ENCODE measurements at places on chromosomes 6 and 20. TPM values are rescaled to one million over a fixed set of nuclear protein-coding genes. Genes with fewer than 3 reads are reported as not detected.

DNA sequence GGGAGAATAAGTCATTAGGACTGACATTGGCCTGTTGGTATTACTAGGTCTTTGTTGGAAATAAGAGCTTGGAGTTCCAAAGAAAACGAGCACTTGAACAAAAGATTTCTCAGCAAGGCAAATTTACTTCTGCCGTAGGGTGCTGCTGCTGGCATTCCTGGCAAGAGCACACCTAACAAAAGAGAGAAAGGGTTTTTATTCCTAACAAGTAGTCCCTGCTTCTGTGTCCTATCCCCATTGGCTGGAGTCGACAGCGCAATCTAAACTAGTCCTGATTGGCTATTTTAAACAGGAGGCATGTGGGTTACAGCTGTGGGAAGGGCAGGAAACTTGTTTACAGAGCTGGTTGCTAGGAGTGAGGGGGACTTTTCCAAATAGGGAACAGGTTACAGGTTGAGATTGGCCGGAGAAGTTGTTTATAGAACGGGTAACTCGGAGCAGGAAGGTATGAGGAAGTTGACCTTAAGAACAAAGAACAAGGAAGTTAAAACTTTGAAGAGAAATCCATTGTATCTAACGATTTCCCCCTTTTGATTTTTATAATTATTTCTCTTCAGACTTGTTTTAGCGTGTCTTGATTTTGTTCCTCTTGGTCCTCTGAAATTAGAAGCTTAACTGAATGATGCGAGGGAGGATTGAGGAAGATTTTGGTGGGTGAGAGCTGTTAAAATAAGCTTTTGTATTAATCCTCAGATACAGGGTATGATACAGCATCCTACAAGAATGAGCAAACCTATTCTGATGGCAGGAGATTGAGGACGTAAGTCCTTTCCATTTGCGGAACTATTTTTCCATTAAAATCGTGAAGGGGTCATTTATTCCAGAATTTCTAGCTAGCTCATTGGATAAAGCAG, 3.4 kb upstream of the ZNFX1 start:
- H3K4me1 ChIP-seq = peaks cover 10% of the 10 kb centered on the region
- peak overlapping the region; percentile 97 for H3K4me3 ChIP-seq
- DNase-seq = no peak
- peaks cover 76% of the 10 kb centered on the region for H3K36me3 ChIP-seq
- peak overlapping the region; percentile 39 for H3K27ac ChIP-seq

- H3K4me3 ChIP-seq = no peak overlapping the region
- no peaks in the 10 kb centered on the region for H3K36me3 ChIP-seq
- H3K4me1 ChIP-seq = no peaks in the 10 kb centered on the region
- H3K27me3 ChIP-seq = no peaks in the 10 kb centered on the region
- DNase-seq = no peak
These were observed 15.8 kb upstream of the MAP7 start for GRCh38 chr6:136566007-136566487.

- DNase-seq = peak; percentile 47
- H3K4me3 ChIP-seq = no peak overlapping the region
- H3K27ac ChIP-seq = no peak overlapping the region
- no peaks in the 10 kb centered on the region for H3K36me3 ChIP-seq
These were observed 563.1 kb downstream of the TFAP2A start for GRCh38 chr6:9851541-9852380.

DNA sequence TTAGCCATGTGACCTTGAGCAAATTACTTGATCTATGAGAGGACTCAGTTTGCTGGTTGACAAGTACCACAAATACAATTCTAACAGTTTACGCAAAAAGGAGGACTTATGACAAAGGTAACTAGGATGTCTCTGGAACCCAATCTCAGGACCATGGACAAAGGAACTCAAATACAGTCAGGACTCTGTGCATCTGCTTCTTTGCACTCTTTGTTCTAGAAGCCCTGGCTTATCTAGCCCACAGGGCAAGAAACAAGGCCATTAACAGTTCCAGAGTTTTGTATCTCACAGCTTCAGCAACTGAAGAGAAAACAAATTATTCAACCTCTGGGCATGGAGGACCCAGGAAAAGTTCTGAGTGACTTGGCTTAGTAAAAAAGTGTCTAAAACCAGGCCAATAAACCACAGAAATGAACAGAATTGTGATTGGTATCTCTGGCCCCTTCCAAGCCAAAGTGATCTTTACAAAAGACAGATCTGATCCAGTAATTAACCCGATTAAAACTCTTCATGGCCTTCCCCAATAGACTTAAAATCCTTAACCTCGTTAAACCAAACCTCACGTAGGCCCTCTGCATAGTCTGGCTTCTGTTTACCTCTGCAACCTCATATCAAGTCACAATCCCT, 5.9 kb downstream of the WASF1 start:
- H3K27me3 ChIP-seq = no peaks in the 10 kb centered on the region
- no peak for DNase-seq
- H3K27ac ChIP-seq = no peak overlapping the region
- H3K4me1 ChIP-seq = peaks cover 2% of the 10 kb centered on the region

GRCh38 chr6:5096482-5096881, 11.3 kb downstream of the PPP1R3G start:
- DNase-seq = no peak
- H3K4me3 ChIP-seq = no peak overlapping the region
- no peaks in the 10 kb centered on the region for H3K4me1 ChIP-seq
- no peaks in the 10 kb centered on the region for H3K27me3 ChIP-seq
- H3K27ac ChIP-seq = no peak overlapping the region

DNA sequence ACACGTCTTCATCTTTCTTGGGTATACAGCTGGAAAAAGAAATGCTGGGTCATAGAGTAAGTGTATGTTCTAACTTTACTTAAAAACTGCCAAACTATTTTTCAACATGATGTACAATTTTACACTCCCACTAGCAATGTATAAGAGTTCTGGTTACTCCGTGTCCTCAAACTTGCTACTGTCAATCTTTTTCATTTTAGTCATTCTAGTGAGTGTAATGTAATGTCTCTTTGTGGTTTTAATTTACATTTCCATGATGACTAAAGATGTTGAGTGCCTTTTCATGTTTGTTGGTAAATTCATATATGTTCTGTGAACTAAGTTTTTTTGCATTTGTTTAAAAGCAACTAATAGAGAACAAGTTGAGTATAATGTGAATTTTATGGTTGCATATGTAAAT, 43.9 kb downstream of the ATG5 start:
- DNase-seq = no peak
- H3K27ac ChIP-seq = no peak overlapping the region
- H3K4me1 ChIP-seq = no peaks in the 10 kb centered on the region
- H3K27me3 ChIP-seq = no peaks in the 10 kb centered on the region
- no peaks in the 10 kb centered on the region for H3K36me3 ChIP-seq

The SEMG1 gene
- total RNA-seq = 4.5 TPM
